LoVo (cell line): ENCODE measurements at places on chromosomes 5 and 9.

- DNase-seq, result no peak
These were observed 510.1 kb upstream of the CDH9 start for GRCh38 chr5:27548484-27548883.

- peak; percentile 15 for DNase-seq
These were observed 323.9 kb downstream of the NNT start for GRCh38 chr5:43926923-43927322.

DNA sequence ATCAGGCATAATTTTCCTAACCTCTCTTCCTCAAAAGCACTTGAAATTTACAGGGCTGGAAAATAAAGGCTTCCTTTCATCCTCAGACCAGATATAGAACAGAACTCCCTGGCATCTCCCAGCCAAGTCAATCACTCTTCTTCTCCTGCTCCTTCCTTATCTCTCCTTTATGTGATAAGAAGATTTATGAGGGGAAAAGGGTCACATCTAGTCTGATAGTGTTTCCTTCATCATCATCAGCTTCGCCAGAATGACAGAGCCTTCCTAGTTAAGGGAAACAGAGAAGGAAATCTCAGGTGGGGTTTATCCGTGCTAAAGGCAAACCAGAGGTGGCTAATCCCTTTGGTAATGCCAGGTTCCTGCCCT lies 36.2 kb downstream of the LIX1 start:
- peak; percentile 25 for DNase-seq

DNA sequence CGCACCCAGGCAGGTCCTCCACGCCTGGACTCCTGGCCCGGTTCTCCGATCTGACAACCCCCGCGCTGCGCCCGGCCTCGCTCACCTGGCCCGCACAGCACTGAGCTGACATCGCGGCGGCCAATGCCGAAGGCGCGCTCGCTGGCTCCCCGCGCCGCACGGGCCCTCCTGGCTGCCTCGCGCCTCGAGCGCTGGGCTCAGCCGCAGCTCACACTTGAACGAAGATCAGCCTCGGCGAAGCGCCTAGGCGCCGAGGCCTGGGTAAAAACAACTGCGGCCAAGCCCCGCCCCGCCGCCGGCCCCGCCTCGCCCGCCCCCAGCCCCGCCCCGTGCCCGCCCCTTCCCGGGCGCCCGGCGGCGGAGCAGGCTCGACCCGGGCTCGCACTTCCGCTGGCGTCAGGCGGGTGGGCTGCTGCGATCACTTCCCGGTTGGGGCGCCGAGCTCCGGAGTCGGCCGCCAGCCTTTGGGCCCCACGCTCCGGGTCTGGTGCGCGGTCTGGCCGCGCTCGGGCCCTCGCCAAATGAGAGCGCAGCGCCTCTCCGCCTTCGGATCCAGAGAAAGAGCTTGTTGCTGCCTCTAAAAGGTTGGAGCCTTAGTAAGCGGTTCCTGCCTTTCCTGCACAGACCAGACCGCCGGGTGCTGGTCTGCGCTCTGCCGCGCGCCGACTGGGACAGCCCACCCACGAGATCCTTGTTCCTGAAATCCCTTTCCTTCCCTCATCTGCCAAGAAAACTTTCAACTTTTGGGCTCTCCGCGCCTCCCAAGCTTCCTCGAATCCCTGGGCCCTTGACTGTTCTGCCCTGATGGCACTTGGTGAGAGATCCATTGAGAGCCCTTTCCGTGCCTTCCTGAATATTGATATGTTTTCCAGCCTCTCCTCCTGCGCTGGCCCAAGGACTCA lies at the start of gene SERINC5:
SERINC5 (minus strand) TSS at position 238 of the 902 bp plus-strand sequence; CDS start at position 112, 126 bp downstream.
- DNase-seq, result peak; percentile 88

DNA sequence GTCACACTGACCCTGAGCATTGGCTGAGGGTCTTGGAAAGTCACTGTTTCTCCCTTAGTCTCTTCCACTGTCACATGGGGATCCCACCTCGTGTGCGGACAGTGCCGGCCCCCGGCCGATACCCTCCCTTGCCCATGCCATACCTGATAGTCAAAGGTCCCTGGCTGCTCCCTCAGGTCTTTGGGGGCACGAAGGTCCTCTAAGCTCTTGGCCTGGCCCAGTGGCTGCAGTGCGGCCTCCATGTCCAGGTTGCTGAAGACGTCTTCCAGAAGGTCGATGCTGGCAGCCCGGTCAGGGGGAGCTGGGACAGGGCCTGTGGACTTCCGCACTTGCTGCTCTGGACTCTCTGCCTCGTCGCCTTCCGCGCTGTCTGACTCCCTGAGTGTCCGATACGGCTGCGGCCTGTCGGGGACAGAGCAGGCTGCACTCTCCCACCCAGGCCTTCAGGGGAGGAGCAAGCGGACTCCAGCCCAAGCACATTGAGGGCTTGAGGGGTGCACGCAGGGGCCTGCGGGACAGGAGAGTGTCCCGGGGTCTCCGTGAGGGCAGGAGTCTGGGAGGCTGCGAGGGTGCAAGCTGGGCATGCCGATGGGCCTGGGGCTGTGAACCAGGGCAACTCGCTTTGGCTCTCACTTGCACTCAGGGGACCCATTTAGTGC lies 27.6 kb downstream of the CRB2 start:
- DNase-seq, result no peak

GRCh38 chr5:74073257-74073656 lies 447.3 kb downstream of the ARHGEF28 start:
- DNase-seq, result no peak

GRCh38 chr9:37788332-37788731 lies 3.5 kb upstream of the EXOSC3 start:
- no peak for DNase-seq

- DNase-seq, result no peak
These were observed 158.6 kb upstream of the ALDH1B1 start for GRCh38 chr9:38233796-38234355.

DNA sequence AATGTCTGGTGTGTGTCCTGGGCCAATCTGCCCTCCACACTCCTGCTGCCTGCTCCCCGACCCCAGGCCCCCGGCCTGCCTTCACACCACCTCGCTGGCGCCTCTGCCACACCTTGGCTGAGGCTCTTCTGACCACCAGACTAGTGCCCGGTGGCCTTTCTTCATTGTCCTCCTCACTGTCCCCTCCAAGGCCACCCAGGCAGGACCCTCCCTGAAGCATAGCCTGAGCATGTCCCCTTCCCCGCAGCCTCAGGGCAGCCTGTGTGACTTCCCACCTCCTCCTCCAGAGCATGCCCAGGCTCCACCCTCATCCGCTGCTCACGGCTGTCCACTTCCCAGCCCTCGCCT lies 154.6 kb downstream of the OLFM1 start:
- DNase-seq, result no peak
